ENCODE measurements at places on chromosomes 11 and 22. TPM values are rescaled to one million over a fixed set of nuclear protein-coding genes. Genes with fewer than 3 reads are reported as not detected.

Gene CNIH2
- 1.7 TPM for total RNA-seq

Gene KCNK4
- 0.29 TPM for total RNA-seq

Gene DLG2
- total RNA-seq, result 2.1 TPM

Gene OR5T3
- not detected for total RNA-seq

Gene APOBEC3H
- total RNA-seq, result 7.4 TPM

Gene TMPRSS13
- total RNA-seq, result 1.5 TPM

Gene MS4A4A
- total RNA-seq, result not detected

Gene SEPTIN3
- 7.9 TPM for total RNA-seq

Gene COPB1
- total RNA-seq, result 101 TPM

Gene GDPD5
- 9.7 TPM for total RNA-seq

Gene LMO2
- total RNA-seq, result not detected

Gene KRTAP5-4
- not detected for total RNA-seq

Gene EMID1
- total RNA-seq, result not detected

Gene FXYD6
- total RNA-seq, result not detected

Gene GLB1L3
- 16.1 TPM for total RNA-seq

Gene TMEM86A
- total RNA-seq, result 0.52 TPM

Gene SCUBE1
- total RNA-seq, result not detected

Gene C22orf15
- total RNA-seq, result 0.29 TPM

Gene CFAP68
- total RNA-seq, result 17.7 TPM

Gene DEUP1
- not detected for total RNA-seq

Gene INSC
- not detected for total RNA-seq

Gene KDM4E
- not detected for total RNA-seq

Gene CCT8L2
- total RNA-seq, result not detected

Measured in activated T-helper 1 cell treated with anti-CD3 and anti-CD28 coated beads, Interleukin-12 subunit alpha, Interleukin-12 subunit beta, Interleukin-2, Interleukin-4 antibody, amounts not matched to agents 30 ng/mL and 10 ng/mL and 1 ng/mL, durations not matched to agents 14 hours and 24 hours and 36 hours (primary cell).